ENCODE measurements at places on chromosomes 1 and 21. TPM values are rescaled to one million over a fixed set of nuclear protein-coding genes. Genes with fewer than 3 reads are reported as not detected.

Gene CELA2A
- total RNA-seq: not detected

Gene NHLH1
- total RNA-seq: not detected

Gene NSUN4
- 36.7 TPM for total RNA-seq

DNA sequence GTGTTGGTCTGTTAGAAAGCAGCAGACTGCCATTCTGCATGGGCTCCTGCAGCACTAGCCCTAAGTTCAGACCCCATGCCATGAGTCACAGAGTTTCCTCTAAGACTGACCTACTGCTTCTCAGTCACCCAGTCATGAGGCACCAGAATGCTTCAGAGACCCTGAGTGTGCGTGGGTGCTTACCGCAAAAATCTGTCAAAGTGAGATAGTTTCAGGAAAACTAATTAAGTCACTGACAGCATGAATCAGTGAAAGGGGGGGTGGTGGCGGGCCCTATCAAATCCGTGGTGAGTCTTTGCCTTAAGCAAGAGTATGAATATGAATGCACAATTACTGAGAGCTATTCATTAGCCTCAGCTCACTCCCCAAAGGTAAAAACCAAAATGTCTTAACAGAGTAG lies 98.1 kb downstream of the KCTD3 start:
- no peak for DNase-seq

DNA sequence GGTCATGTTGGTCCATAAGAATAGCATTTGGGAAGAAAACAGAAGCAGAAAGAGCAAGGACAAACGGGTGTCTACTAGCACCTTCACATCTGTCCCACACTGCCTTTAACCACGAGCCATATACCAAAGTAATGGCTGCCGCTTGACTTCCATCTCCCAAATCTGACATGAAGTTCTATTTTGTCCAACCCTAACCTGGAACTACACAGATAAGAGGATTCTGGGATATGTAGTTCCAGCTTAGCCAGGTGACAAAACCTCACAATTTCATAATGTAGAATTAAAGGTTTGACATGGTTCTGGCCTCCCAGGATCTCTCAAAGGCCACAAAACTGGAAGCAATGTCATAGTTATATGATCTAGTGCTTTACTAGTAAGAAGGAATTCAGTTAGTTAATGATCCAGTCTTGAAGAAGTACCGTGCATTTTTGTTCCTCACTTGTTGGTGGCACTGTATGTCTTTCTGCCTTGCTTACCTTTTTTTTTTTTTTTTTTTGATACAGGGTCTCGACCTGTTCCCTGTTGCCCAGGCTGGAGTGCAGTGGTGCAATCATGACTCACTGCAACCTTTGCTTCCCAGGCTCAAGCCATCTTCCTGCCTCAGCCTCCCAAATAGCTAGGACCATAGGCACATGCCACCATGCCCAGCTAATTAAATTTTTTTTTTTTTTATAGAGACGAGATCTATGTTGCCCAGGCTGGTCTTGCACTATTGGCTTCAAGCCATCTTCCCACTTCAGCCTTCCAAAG lies 17.5 kb downstream of the PTGFRN start:
- DNase-seq: no peak

DNA sequence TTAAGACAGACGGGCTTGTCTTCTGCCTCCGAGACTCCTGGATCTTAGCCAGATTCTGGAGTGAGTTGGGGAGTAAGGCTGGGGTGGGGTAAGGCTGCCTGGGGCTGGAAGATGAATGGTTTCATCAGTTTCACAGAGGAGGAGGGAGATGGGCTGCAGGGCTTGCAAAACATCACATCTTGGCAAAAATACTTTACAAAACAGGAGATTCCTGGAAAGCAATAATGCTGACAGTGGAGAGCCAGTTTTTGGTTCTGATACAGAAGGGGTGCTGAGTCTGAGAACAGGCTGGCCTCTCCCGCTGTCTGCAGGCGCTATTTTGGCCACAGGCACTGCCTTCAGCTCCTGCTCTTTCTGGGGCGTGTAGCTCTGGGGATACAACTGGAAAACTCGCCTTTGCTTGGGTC lies 83.4 kb upstream of the KCNE2 start:
- DNase-seq: no peak

DNA sequence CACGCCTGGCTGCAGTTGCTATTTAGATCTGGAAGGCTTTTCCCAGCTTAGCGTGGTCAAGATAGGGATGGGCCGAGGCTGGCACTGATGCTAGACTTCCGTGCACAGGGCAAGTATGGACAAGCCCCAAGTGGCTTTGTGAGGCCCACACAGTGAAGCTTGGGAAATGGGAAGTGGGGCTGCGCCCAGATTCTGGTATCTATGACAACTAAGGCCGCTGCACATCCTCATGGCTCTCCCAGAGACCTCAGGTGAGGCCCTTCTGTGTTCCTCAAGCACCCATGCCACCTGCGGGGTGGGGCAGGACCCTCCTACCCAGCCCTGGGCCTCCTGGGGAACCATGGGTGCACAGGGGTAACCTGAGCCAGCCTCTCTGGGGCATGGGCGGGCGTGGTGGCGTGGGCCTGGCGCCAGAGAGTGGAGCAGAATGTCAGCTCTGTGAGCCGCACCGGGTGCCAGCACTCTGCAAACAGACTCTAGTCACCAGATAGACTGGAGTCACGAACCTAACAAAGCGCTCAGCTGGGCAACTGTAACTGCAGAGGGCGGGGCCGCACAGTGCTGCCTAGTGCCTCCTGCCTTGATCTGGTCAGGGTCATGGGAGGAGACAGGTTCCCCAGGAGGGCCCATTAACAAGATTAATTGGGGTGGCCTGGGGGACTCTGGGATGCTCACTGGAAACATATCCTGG lies 46.4 kb downstream of the ELF3 start:
- no peak for DNase-seq

GRCh38 chr1:100184536-100184935 lies 6.5 kb upstream of the LRRC39 start:
- DNase-seq: no peak

DNA sequence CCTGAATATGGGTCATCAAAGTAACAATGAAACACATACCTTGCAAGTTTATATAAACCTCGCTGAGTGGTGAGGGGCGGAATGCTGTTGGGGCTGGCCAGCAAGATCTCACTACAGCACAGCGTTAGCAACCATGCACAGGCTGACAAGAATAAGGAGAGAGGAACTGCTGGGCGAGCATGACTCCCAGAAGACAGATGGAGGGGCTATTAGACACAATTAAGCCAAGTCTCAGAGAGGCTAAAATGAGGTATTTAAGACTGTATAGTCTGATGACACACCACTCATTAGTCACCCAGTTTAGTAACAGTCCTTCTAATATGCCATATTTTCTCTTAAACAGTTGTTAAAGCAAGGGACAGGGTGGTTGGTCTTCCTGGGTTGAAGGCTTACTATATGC lies 340.2 kb upstream of the NR5A2 start:
- DNase-seq: no peak

DNA sequence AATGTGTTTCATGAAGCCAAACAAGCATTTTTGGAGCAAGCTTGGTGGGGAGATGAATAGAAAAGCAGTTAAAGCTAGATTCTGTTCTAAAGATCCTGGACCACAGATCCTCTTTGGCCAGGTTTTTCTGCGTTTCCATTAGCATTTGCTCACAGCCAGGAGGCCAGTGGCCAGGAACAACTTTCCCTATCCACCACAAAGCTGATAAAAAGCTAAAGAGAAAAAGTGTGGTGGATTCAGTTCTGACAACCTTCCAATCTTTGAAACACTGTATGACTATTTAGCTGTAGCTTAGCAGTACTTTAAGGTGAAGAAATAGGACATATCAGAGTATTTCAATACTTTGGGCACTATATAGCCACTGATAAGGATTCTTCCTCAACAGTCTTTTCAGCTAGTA lies 3.0 kb upstream of the NEK7 start:
- DNase-seq: no peak

DNA sequence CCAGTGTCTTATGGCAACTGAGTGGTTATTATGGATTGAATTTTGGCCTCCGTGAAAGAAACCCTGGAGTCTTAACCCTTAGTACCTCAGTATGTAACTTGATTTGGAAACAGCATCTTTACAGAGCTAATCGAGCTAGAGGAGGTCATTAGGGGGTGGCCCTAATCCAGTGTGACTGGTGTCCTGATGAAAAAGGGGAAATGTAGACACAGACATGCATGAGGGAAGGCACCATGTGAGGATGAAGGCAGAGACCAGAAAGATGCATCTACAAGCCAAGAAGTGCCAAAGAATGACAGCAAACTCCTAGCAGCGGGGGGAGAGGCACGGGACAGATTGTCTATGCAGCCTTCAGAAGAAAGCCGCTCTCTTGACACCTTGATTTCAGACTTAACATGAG lies 14.7 kb downstream of the DOP1B start:
- no peak for DNase-seq

Data from CD4-positive, alpha-beta T cell (primary cell).